ENCODE measurements at places on chromosomes 1 and 21.

GRCh38 chr1:216905781-216906180, 182.6 kb upstream of the ESRRG start:
- DNase-seq, result no peak

DNA sequence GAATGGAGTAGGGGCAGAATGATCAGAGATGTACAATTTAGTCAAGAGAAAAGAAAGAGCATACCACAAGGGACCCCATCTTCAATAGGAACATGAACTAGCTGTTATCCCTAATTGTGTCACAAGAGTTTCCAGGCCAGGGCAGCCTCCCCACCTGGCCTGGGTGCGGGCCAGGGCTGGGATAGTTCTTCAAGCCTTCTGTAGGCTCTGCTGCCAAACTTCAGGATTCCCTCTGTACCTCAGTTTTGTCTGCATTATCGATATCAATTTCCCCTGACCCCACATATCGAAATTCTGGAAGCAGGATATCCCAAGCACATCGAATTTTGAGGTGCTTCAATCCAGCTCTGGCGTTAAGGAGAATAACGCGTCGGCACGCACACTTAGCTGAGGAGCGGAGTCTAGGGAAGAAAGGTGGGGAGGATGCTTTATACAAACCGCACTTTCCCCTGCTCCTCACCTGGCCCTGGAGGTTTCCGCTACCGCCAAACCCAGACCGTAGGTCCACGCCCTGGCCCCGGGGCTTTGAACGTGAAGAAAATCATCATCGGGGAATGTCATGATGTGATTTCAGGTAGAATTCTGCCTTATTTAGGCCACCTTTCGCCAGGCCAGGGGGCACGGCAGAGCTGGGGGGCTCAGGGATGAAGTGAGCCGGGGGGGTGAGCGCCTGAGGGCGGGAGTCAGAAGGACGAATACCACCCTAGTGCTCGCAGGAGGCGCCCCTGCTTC, 7.4 kb downstream of the HLX start:
- DNase-seq, result no peak

GRCh38 chr1:233269656-233270055, 25.9 kb downstream of the PCNX2 start:
- no peak for DNase-seq

GRCh38 chr1:79614762-79615161, 608.2 kb upstream of the ADGRL4 start:
- no peak for DNase-seq

- no peak for DNase-seq
Observed at GRCh38 chr1:179142889-179143299, 61.0 kb downstream of the TOR3A start.

- no peak for DNase-seq
Observed at GRCh38 chr1:47893412-47893811, 103.8 kb downstream of the TRABD2B start.

DNA sequence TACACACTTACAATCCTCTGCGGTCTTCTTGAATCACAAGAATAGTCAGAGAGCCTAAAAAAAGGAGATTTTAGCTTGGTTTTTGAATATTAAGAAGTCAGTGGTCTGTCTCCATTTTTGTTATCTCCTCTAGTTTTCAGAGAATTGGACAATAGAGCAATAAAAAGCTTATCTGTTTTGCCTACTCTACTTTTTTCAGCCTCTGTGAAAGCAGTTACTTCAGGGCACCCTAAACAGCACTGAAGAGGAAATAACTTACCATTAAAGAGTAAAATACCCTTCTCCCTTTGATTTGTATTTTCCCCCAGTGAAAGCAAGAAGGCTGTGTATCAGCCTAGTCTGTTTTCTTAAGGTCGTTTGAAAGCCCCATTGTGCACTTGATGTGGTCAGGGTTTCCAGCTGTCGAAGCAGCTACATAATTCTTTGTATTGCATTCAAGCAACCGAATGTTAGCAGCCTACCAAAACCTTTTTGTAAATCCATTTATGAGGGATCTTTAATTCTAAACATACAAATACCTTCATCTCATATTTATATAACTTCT, 1.0 kb downstream of the NTMT2 start:
- DNase-seq, result no peak

DNA sequence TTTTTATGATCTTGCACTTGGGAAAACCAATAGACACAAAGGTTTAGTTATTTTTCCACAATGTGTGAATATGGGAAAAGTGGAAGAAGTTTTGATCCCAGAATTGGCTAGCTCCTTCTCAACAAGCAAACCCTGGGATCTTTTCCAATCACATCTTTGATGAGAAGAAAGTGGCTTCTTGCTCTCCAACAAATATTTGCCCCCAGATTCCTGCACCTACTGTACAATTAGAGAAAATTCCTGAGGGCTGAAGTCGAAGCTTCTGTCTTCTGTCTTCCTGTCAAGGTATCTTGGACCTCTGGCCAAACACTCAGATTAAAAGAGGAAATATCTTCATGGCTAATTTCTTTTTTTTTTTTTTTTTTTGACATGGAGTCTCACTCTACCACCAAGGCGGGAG, 113.1 kb upstream of the SLC45A1 start:
- DNase-seq, result no peak

- no peak for DNase-seq
Observed at GRCh38 chr1:193404236-193404635, 217.8 kb upstream of the B3GALT2 start.

DNA sequence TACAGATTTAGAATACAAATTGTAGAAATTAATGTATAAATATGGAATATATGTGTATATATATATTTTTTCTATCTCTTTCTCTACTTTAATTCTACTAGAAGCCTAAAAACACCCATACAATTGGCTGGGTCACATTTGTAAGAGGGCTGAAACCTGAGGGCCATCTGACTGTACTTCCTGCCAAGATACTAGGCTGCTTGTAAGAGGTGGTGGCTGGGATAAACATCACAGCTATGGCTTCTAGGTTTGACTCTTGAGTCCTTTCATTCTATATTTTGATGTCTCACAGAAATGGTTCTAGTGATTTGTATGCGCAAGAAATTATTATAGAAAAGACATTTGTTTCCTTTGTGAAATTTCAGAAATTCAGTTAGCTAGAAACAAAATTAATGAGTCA, 1155.2 kb upstream of the B3GALT2 start:
- DNase-seq, result no peak

GRCh38 chr1:11070876-11071275, 11.1 kb upstream of the SRM start:
- DNase-seq, result no peak

- DNase-seq, result peak; percentile 71
Observed at GRCh38 chr1:169853341-169853740, 40.4 kb downstream of the SCYL3 start.

DNA sequence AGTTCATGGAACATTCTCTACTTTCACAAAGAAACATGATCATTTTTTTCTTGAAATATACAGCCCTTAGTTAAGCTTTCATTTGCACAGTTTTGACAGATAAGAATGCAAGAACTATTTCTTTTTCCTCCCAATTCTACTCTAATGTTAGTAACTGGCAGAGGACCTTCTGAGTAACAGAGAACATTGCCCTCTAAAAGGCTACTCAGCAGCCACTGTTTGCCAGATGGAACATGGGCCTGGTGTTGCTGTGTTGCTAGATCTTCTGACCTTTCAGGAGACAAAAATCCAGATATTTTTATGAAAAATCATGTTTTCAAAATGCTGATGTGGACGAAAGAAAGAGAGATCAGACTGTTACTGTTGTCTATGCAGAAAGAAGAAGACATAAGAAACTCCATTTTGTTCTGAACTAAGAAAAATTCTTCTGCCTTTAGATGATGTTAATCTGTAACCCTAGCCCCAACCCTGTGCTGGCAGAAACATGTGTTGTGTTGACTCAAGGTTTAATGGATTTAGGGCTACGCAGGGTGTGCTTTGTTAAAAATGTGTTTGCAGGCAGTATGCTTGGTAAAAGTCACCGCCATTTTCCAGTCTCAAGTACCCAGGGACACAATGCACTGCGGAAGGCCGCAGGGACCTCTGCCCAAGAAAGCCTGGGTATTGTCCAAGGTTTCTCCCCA, 2.9 kb upstream of the PRDX6 start:
- DNase-seq, result no peak

DNA sequence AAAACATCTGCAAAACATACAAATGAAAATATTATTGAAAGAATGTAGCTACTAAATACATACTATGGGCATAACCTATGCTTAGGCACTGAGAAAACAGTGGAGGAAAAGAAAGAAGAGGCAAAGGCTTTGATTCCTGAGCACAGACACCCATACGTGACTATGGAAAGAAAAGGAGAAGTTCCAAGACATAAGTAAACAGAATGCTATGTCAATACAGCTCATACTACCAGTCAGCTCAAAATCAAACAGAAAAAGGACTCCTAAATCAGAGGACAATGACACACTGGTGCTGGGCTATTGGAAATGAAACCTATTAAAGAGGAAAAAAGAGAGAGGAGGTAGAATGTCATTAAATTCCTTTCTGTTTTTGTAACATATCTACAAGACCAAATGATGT, 225.4 kb downstream of the SMYD3 start:
- DNase-seq, result no peak
